ENCODE measurements at places on chromosomes 6 and 20.
A peak's percentile ranks its signal among the peaks of the same experiment; 100 is the strongest.

DNA sequence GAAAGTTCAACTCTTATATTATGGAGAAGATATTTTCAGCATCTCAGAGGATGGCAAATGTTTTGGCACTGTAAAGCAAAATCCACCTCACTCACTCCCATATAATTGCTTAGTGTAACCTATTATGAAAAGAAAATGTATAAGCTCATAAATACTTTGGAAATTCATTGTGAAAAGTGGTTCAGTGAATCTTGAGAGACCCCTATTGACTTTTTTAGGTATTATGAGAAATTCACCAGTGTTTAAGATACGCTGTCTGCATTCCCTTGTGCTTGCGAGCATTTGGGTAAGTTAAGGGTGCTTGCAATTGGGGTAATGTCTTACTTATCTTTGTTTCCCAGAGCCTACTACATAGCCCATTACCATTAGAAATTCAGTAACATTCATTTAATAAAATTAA, 66.3 kb upstream of the BMP5 start:
- peak; percentile 70 for DNase-seq

DNA sequence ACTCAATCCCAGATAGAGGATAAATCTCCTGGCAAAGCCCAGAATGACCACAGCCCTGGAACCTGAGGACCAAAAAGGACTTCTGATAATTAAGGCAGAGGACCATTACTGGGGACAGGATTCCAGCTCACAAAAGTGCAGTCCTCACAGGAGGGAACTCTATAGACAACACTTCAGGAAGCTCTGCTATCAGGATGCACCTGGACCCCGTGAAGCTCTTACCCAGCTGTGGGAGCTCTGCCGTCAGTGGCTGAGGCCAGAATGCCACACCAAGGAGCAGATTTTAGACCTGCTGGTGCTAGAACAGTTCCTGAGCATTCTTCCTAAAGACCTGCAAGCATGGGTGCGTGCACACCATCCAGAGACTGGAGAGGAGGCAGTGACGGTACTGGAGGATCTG, 992 bp downstream of the ZSCAN16 start:
- no peak for DNase-seq

GRCh38 chr20:47653869-47654268, 131.4 kb downstream of the SULF2 start:
- no peak for DNase-seq

DNA sequence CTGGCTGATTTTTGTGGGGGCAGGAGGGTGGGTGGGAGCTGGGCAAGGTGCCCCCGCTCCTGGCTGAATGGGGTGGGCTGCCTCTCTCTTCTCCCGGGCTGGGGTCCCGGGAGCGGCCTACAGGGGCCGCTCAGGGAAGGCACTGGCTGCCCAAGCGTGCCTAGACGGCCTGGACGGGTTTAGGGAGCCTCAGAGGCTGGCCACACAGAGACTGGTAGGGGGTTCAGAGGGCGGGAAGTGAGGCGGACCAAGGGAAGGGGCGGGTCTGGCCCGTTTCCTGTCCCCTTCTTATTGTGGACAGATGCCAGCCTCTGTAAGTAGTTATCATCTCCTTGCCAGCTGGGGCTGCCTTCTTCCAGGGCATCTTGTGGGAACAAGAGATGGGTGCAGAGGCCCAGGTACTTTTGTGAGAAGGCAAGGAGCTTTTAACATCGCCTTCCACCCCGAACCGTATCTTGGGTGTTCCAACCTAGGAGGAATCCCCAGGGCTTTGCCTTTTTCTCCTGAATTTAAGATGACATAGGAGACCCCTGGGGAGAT, 437 bp downstream of the CD40 start:
- DNase-seq, result no peak

DNA sequence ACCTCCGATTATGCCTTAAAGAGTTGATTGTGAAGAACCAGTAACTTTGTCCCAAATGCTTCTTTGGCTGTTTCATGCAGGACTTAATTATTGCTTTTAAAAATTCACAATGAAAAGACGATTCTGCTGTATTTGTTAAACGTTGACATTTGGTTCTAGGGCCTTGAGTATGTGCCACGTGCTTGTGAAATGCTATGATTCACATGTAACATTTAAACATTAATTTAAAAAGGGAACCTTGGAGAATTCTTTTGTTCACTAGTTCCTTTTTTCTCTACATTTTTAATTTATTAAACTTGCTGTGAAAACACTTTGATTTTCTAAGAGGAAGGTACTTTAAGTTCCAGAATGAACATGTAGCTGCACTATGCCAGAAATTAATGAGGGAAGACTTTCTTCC, 9.5 kb downstream of the GZF1 start:
- no peak for DNase-seq

GRCh38 chr20:672963-673602, 2.5 kb downstream of the SCRT2 start:
- no peak for DNase-seq

- no peak for DNase-seq
Measured at GRCh38 chr20:6130045-6130444, 7.2 kb upstream of the FERMT1 start.

GRCh38 chr6:13466304-13467215, 20.8 kb downstream of the GFOD1 start:
- DNase-seq, result no peak

DNA sequence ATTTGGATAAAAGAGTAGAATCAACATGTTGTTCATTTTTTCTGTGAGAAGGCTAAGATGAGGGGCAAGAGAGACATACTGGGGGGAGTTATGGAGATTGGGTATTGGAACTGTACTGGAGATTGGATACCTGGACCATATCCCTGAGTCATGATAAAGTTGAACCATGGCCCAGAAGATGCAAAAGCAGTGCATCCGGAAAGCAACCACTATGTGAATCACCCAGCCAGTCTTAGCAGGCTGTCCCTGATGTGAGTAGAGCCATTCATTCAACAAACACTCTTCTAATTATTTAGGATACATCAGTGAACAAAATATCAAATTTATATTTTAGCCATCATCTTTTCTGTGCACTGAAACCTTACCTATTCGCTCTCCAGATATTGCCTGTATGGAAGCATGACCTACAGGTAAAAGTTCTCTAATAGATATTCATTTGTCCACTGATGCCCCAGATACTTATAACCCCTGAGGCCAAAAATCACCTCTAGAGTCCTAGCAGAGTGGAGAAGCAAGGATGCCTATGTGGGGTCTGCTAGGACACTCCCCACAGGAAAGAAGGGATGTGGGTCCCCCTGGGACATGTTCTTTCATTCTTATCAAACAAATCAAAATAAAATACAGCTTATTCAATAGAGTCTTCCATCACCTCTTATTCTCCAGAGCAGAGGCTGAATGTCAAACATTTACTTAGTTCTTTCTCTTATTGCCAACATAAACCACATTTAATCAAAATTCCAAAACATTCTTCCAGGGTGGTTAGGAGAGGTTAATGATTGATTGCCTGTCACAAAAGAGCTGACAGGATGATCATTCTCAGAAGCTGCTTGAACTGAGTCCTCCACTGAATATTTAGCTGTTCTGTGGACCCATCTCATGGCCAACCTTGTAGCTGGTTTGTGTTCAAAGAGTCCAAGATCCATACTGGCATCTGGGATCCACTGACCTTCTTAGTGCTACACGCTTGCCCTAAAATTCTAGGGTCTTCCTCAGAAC, 37.0 kb upstream of the PKHD1 start:
- no peak for DNase-seq

DNA sequence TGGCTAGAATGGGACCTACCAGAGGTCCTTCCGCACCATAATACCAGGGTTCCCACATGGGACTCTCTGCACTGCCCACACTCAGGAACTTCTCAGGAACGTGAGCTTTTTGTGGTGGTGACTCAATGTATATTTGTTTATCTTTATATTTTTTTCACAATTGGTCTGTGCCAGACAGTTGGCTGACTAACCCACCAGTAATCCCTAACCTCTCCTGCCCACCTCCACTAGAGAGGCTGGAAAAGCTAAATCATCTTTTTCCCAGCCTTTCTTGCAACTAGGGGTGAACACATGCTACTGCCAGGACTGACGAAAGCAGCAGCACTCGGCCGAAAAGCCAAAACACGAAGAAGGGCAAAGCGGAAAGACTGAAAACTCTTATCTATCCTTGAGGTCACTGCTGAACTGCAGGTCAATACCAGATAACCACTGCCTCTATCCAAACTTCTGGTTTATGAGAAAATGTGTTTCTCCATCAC, 112.9 kb downstream of the TRERF1 start:
- DNase-seq, result peak; percentile 91

DNA sequence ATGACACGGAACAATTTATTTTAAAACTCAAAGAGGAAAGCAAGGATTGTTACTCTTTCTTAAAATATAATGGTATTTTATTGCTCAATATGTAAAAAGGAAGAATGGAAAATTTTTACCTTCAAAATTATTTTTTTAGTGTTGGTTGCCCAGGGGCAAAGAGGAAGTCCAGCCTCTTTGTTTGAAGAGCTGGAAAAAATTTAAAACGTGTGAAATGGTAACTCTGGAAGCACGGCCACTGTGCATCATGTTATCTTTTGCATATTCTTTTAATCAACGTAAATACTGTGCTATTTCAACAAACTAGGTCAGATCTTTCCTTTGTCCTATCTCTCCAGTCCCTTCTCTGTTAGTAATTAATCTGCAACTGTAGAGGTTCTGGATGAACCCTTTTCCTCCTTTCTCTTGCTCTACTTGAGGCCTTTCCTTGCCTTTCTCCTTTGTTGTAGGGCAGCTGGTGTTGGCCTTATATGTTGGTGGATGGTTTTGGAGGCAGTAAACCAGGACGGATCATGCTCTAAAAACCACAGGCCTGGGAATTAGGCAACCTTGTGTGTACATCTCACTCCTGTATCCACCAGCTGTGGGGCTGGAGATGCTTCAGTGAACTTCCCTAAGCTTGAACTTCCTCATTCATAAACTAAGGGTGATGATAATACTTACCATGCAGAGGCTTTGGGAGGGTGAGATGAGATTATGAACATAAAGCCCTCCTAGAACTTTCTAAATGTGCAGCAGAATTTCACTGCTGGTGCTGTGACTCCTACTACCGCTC, 143.3 kb downstream of the PRL start:
- DNase-seq, result no peak

All from choroid plexus epithelial cell (primary cell).